ENCODE measurements at places on chromosomes 3 and 15. TPM values are rescaled to one million over a fixed set of nuclear protein-coding genes. Genes with fewer than 3 reads are reported as not detected.

REC114 gene
- total RNA-seq = not detected

DNA sequence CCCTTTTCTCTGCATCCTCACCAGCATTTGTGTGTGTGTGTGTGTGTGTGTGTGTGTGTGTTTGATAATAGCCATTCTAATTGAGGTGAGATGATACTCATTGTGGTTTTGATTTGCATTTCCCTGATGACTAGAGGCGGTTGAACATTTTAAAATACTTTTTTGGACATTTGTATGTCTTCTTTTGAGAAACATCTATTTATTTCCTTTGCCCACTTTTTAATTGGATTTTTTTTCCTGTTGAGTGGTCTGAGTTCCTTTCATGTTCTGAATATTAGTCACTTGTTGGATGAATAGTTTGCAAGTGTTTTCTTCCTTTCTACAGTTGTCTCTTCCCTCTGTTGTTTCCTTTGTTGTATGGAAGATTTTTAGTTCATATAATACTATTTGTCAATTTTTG, 54.3 kb upstream of the THSD4 start:
- no peak for DNase-seq

- no peak for DNase-seq
Measured at GRCh38 chr3:171673951-171674350, 136.3 kb downstream of the PLD1 start.

DNA sequence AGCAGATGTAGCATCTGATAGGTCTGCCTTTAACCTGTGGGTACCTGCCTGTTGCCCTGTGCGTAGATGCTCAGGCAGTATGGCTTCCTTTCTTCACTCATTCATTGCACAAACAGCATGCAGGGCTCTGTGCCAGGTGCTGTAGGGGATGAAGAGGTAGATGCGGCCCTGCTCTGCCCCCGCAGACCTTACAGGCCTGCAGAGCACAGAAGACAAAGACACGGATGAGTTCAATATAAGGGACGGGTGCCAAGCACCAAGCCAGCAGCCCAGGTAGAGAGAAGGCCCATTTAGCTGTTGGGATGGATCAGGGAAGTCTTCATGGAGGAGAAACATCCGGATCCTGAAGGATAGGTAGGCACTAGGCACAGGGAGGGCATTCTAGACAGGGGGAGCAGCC, 69.4 kb downstream of the AAGAB start:
- no peak for DNase-seq

CCDC54 gene
- total RNA-seq = not detected

GRCh38 chr3:45546716-45547701, 47.5 kb upstream of the LIMD1 start:
- no peak for DNase-seq

FOXB1 gene
- total RNA-seq = 0.06 TPM

DNA sequence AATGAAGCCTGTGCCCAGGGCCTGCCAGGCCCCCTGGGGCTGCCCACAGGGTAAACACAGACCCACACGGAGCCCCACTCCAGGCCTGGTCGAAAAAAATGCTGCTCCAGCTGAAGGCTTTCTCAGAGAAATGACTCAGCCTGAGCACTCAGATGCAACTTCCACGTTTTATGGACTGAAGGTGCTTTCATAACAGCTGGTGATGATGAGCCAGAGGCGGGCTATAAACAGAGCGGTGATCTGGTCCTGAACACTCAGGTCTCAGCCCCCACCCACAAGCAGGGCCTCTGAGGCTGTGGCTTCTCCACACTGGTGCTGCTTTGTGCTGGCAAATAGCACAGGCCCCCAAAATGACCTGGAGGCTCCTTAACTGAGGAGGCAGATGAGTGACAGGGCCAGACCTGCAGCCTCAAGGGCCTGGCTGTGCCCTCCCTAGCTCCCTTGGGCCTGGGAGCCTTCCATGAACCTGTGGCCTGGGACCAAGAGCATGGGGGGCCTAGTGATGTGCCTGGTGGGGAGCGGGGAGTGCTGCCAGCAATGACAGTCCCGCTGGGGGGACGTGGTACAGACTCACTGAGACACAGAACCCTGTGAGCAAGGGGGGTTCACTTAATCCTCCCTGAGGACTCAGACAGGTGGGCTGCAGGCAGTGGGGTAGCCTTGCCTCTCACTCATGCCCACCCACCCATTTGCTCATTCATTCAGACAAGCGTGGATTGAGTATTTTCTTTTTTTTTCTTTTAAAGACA, 23.0 kb upstream of the FURIN start:
- DNase-seq = peak; percentile 93

GRCh38 chr3:196886144-196886543, 18.4 kb downstream of the SENP5 start:
- no peak for DNase-seq

- DNase-seq = no peak
Measured at GRCh38 chr3:143806038-143806437, 42.2 kb downstream of the SLC9A9 start.

HCLS1 gene
- 1.3 TPM for total RNA-seq

DNA sequence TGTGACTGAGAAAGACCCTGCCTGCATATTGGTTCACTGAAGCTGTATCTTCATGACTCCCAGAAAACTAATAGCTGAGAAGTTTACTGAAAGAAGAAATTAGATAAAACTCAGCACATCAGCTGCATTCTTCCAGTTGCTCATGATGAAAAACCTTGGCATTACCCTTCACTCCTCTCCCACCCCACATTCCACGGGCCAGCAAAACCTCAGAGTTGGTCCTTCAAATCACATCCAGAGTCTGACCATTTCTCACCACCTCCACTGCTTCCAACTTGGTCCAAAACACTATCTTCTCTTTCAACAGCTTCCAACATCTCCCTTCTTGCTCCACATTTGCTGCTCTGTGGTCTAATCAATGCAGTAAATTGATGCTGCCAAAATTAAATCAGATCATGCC, 97.1 kb downstream of the CD47 start:
- no peak for DNase-seq

ARPP21 gene
- total RNA-seq = not detected

TICRR gene
- total RNA-seq = 10.0 TPM

DNA sequence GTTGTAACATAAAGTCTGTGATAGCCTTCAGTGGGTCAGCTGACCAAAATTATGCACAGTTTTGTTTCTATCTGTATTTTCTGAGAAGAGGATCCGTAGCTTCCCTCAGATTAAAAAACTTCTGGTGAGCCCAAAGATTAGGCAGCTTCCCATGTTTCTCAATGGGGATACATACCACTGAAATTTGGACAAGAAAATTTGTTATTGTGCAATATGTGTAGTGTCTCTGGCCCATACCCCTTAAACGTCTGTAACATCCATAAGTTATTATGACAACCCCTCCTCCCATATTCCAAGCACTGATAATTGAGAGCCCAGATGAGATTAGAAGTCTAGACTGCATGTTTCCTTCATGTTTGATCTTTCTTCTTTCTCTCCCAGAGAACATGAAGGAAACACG, 1.9 kb upstream of the MITF start:
- DNase-seq = no peak

DNA sequence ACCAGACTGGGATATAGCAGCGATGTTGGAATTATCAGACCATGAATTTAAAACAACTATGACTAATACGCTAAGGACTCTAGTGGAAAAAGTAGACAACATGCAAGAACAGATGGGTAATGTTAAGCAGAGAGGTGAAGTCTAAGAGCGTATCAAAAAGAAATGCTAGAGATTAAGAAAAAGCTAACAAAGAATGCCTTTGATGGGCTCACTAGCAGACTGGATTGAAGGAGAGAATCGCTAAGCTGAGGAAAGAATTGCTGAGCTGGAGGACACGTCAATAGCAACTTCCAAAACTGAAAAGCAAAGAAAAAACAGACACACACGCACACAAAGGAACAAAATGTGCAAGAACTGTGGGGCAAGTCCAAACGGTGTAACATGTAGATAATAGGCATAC, 20.0 kb upstream of the CMTM6 start:
- no peak for DNase-seq

SLC22A13 gene
- 0.91 TPM for total RNA-seq

ENTPD3 gene
- not detected for total RNA-seq

GRCh38 chr3:112128843-112129727, 4.0 kb downstream of the GCSAM start:
- no peak for DNase-seq

GRCh38 chr15:97196048-97197014, 764.2 kb upstream of the ARRDC4 start:
- DNase-seq = no peak

POPDC2 gene
- 0.17 TPM for total RNA-seq

DNA sequence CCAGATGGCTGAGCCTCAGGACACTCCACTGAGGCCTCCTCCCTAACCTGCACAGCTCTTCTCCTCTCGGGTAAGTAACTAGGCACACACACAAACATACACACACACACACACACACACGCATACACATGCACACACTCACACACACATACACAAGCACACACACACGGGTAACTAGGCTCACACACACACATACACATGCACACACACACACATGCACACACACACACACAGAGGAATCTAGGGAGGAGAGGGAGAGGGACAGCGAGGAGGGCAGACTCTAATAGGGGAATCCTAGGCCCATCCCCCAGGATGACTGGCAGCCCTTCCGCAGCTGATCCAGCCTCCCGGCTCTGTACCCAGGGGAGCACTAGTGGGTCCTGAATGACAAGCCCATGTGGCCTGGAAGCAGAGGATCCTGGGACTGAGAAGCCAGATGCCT, 177.4 kb upstream of the LINGO1 start:
- no peak for DNase-seq
